ENCODE measurements at places on chromosomes 2 and 18. TPM values are rescaled to one million over a fixed set of nuclear protein-coding genes. Genes with fewer than 3 reads are reported as not detected.

- no peak for DNase-seq
These were observed 13.0 kb downstream of the ANTXR1 start for GRCh38 chr2:69026026-69026425.

- no peak for DNase-seq
These were observed 80.9 kb downstream of the GALNT1 start for GRCh38 chr18:35662293-35663062.

DNA sequence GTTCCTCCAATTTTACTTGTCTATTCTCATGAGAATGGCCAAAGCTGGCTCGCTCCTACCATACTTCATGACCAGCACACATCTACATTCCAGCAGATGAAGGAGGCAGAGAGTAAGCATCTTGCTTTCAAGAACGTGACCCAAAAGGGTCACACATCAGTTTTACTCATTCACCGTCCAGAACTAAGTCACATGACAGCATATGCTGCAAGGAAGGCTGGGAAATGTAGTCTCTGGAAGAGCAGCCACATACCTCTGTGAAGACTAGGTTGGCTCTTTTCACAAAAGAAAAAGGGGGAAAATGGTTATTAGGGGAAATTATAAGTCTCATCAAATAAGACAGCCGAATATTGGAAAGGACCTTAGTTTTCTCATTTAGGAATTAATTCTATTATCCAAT lies 835.3 kb downstream of the EPHA4 start:
- no peak for DNase-seq

GRCh38 chr2:159297042-159297707 lies 10.7 kb upstream of the WDSUB1 start:
- DNase-seq = no peak

DNA sequence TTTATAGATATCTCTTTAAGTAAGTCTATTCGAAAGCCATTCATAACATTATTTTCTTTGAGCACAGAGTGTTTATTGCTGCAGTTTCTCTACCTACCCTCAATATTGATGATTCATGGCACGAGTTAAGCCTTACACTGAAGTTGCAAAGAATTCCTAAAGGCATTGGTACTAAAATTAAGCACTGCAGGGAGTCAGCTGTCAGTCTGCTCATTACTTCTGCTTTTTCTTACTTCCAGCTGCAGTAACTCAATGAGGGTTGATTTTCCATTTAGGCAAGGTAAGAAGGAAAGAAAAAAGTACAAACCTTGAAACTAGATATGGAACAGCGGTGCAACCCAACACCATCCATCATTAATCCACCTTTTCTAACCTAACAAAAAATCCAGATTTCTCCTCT lies 65.2 kb downstream of the RNF152 start:
- DNase-seq = no peak

DNA sequence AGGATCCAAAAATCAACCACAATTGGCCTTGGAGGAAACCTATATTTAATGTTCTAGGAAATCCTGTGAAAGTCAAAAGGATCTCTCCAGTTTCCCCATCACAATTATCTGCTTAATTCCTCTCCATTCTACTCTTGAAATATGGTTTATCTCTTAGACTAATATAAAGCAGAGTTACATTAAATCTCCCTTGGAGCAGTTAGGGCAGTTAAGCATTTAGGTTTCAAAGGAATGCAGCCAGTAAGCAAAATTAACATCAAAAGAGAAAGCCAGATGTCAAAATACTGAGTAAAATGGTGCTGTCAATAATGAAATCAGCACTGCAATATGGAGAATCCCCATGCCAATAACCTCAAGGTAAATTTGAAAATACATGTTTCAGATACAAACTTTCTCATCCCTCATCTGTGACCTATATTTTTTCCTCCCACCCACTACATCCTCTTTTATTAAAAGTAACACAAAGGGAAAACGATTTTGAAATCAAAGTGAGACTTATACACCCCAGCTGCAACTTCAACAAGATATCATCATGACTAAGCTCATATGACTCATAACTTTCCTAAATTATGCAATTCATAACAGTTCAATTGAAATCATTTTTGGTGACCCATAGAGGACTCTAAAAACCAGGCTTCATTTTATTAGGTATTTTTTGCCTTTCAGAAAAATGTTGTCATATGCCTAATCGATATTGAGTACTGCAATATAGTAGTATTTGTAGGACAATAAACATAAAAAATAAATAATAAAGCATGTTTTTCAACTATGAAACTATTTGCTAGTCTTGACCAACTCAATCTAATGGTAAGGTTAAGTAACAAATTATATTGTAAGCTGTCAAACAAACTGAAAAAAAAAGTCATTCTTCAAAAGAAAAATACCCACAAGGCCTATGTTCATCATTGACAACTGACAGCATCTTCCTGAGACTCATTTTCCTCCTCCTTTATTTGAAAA lies 3.1 kb downstream of the ADAM17 start:
- peak; percentile 41 for DNase-seq

DNA sequence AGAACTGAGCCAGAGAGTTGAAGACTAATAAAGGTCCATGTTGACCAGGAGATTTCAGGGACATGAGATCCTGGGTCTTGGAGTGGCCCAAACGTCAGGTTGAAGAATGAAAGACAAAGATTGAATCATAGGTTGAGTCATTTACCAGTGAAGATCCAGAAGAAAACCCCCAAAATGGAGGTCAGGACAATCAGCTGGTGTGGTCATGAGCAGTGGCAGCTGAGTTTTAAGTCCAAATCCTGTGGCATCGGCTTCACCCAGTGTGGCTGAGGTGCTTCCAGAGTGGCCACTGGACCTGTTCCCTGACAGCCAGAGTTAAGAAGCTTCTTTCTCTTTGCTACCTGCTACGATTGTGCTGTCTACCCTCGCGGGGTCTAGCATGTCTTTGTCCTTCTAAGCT lies 234.0 kb downstream of the BCL2 start:
- no peak for DNase-seq

GRCh38 chr18:26483633-26484032 lies 64.7 kb downstream of the KCTD1 start:
- no peak for DNase-seq

DNA sequence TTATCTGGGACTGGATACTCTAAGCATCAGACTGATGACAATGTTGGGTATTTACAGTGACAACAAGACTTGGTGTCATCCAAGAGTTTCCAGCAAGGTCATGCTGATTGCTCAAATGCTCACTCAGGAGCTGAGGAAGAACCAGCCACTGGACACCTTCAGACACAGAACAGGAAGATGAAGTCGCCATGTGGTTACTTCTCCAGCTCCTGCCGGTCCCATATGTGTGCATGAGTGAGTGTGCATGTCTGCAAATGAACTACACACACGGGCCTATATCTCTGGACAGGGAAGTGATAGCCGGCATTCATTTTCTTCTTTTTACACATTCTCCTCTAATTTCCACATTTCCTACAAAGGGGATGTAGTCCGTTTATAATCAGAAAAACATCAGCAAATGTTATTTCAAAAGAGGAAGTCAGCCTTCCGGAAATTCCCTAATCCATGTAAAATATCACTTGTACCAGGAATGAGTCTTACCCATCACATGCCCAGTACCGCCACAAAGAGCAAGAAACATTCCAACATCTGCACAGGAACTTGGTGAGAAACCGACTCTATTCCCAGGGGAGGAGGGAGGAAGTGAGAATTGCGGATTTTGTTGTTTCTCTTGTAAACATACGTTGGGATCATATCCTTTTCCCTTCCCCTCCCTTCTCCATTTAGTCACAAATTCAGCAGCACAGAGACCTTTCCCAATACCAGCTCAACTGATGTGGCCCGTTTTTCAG lies 10.8 kb downstream of the RFX8 start:
- peak; percentile 80 for DNase-seq

- DNase-seq = no peak
These were observed 329.4 kb upstream of the LYPD1 start for GRCh38 chr2:132999421-132999820.

- DNase-seq = no peak
These were observed 198.2 kb downstream of the ADCYAP1 start for GRCh38 chr18:1102848-1103247.

GRCh38 chr2:72533765-72534164 lies 292.1 kb downstream of the EXOC6B start:
- DNase-seq = no peak

GRCh38 chr2:119821266-119821665 lies 61.5 kb downstream of the PTPN4 start:
- DNase-seq = no peak

The RTP5 gene
- not detected for total RNA-seq

The ANKRD29 gene
- total RNA-seq = 4.0 TPM

The C2orf80 gene
- total RNA-seq = not detected

The NT5DC4 gene
- total RNA-seq = not detected

The SCN2A gene
- 0.04 TPM for total RNA-seq

The ODC1 gene
- 123 TPM for total RNA-seq

The ITPRIPL1 gene
- 4.4 TPM for total RNA-seq

The ATP5MC3 gene
- total RNA-seq = 151 TPM

The SATB2 gene
- 1.2 TPM for total RNA-seq
